Fibroblast of skin of left quadriceps (primary cell): ENCODE measurements at places on chromosomes 2 and 18.

- DNase-seq, result no peak
Measured at GRCh38 chr18:54647176-54647575, 56.1 kb downstream of the DYNAP start.

DNA sequence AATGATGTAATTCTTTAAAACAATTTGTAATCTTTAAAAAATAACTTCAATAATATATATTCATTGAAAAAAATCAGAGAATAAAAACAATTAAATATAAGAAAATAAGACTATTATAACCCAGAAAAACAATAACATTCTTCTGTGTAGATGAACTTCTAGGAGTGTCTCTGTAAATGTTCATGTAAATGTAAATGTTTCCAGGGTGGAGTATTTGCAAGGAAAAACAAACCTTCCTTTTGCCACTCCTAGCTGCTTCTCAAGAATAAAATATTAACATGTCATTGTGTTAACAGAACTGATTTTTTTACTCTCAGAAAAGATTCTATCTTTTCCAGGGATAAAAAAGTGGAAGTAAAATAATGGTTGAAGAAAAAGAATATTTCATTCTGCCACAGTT lies 431.9 kb downstream of the PLCL1 start:
- DNase-seq, result no peak

DNA sequence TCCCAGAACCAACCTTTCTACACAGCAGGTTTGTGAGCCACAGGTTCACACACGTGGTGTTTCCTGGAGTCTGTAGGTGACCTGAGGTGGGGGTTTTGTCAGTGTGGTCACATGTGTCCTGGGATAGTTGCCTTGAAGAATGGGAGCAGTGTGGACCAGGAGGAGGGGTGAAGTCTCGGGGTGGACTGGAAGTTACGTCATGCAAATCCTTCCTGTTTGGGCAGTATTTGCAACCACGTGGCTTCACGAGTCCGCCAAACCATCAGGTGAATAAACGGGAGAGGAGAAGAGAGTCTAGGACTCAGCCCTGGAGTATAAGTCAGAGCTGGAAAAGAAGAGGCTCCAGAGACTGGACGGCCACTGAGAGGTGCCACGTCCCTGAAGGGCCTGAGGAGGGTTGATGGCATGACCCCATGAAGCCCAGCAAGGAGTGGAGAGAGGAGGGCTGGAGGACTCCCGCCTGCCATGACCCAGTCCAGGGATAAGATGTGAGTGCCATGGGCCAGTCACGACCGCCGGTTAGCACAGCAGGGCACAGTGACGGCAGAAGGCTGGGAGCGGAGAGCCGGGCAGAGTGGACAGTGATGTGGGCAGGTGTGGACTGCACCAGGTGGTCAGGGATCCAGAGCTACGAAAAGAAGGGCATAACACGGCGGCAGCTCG lies 16.5 kb downstream of the LPIN1 start:
- no peak for DNase-seq

DNA sequence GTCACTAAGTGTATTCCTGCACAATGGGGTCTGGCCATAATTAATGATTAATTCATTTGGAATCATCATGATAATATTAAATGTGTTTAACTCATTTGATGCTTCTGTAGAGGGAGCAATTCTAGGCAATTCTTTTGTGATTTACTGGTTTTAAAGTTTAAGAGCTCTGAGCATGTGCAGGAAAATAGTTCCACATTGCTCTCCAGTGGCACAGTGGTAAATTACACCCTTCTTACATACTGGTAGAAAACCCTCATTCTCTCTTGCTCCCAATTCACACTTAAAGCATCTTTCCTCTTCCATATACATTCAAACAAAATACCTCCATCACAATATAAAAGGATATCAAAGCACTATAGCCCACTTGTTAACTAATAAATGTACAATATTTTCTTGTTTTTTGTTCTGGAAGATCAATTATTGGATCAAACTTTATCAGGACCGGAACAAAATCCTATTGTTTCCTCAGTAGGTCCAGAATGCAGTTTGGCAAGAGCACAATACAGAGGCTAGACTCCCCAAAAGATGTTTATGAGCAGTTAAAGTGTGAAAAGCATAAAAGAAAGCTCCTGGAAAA lies 844.3 kb downstream of the MBD2 start:
- DNase-seq, result no peak

- no peak for DNase-seq
Measured at GRCh38 chr2:239684996-239685395, 284.2 kb upstream of the HDAC4 start.

DNA sequence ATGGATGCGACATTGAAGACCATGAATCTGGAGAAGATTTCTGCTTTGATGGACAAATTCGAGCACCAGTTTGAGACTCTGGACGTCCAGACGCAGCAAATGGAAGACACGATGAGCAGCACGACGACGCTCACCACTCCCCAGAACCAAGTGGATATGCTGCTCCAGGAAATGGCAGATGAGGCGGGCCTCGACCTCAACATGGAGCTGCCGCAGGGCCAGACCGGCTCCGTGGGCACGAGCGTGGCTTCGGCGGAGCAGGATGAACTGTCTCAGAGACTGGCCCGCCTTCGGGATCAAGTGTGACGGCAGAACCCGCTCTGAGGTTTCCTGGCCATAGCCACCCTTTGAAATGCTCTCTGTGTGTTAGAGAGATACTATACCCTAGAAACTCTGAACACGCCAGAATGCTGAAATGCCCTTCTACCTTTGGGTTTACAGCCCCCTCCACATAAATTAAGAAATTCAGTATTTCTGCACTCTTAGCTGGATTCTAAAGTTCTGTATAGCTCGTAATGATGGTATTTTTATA lies 659 bp downstream of the CHMP1B start:
- no peak for DNase-seq

DNA sequence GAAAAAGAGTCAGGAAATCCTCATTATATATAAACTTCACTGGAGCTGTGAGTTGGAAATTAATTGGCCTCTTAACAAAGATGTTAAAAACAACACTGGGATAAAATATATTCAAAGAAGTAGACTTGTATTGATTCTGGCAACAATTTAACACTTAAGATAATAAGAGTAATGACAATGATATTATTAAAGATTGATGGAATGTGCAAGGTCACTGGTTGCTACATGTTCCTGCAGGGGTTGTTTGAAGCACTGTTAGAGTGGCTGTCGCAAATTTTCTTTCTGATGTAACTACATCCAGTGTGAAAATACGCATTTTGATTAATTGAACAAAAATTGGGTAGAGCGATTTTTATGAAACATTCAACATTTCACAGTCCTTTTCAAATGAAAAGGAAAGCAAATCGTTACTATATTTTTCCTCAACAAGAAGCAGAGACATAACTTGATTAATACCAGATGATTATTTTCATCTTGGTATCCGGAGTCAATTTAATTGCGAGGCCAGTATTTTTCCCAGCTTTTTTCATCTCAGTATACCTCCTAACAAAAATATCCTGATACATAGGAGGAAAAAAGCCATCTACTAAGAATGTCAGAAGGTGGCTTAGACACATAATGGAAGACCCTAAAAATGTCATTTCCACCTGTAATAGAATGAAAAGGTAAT lies 6.1 kb downstream of the PTGR3 start:
- DNase-seq, result no peak

DNA sequence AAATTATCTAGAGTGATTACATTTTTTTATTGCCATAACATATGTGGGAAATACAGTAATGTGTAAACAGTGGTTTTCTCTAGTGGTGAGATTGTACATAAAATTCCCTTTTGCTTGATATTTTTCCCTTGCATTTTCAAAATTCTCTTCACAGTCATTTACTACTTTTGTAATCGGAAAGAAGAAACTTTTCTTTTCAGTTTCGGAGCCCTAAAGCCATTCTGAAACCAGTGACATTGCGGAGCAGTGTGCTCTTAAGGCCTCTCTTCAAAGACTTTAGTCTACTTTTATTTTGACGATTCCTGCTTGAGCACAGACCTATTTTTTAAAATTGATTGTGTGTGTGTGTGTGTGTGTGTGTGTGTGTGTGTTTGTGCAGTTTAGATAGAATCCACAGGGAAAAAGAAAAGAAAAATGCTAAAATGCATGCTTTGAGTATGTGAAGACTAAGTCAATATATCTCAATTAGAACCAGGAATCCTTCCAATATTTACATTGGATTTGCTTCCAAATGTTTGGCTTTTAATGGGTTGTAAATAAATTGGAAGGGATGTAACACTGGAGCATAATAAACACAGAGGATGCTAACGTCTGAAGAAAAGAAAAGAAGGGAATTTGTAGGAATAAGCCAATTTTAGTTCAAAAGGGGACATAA lies 357.4 kb downstream of the RND3 start:
- no peak for DNase-seq

DNA sequence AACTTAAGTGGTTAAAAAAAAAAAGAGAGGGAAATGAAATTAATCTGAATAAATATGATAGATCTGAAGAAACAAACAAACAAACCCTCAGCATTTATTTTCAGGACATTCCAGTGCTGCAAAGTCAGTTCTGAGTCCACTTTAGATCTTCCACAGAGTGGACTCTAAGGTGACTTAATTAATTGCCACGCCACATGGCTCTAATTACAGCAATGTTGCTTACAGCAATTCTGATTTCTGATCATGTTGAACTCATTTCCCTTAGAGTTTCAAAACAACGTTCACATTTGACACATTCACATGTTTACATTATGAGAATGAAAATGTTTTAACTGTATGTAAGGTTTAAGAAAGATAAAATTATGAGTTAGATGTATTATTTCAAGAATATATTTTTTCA lies 38.6 kb upstream of the RASGRP3 start:
- DNase-seq, result no peak

DNA sequence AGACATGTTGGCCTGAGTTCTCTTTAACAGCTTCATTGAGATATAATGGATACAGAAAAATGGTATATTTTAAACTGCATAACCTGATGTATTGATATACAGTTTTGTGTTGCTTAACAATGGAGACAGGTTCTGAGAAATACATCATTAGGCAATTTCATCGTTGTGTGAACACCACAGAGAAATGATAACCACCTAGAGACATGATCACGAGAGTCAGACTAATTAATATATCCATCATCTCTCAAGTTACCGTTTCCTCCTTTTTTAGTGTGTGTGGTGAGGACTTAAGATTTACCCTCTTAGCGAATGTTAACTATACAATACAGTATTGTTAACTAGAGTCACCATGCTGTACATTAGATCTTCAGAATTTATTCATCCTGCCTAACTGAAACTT lies 178.1 kb downstream of the FMNL2 start:
- DNase-seq, result no peak

DNA sequence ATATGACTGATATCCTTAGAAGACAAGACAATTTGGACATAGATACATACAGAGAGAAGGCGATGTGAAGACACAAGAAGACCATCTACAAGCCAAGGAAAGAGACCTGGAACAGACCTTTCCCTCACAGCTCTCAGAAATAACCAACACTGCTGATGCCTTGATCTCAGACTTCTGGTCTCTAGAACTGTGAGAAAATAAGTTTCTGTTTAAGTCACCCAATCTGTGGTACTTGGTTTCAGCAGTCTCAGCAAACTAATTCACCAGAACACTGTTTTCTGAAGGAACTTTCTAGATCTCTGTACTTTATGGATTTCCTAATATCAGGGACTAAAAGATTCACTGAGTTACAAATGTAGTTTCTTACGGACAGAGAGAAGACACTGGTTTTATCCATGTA lies 58.8 kb downstream of the NAB1 start:
- DNase-seq, result no peak

GRCh38 chr18:73421010-73421409 lies 553.2 kb upstream of the NETO1 start:
- no peak for DNase-seq

- no peak for DNase-seq
Measured at GRCh38 chr18:32255570-32255969, 65.7 kb downstream of the MEP1B start.

GRCh38 chr2:64220265-64220664 lies 76.0 kb upstream of the PELI1 start:
- no peak for DNase-seq

GRCh38 chr18:8847066-8847755 lies 141.9 kb downstream of the MTCL1 start:
- no peak for DNase-seq

GRCh38 chr2:64840426-64840881 lies 148.7 kb upstream of the SLC1A4 start:
- no peak for DNase-seq

DNA sequence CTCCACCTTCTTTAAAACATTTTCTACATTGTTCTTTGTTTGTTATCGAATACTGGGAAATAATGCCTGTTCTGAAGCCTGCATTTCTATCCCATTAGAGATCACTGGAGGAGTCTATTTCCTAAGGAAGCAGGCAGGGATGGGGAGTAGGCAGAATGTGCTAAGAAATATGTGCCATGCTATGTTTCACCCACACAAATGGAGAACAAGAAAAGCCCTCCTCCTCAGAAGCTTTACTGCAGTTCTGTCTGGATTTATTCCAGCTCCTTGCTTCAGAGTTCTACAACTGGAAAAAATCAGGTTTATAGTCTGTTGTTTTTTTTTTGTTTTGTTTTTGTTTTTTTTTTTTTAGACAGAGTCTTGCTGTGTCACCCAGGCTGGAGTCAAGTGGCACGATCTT lies 825.1 kb downstream of the SLC4A3 start:
- DNase-seq, result no peak

- no peak for DNase-seq
Measured at GRCh38 chr2:98293030-98293429, 53.2 kb upstream of the CNGA3 start.

GRCh38 chr2:120979921-120980320 lies 244.3 kb downstream of the GLI2 start:
- DNase-seq, result no peak

- DNase-seq, result no peak
Measured at GRCh38 chr2:86072271-86072858, 33.3 kb downstream of the POLR1A start.

GRCh38 chr2:168369031-168369430 lies 87.0 kb upstream of the CERS6 start:
- no peak for DNase-seq

DNA sequence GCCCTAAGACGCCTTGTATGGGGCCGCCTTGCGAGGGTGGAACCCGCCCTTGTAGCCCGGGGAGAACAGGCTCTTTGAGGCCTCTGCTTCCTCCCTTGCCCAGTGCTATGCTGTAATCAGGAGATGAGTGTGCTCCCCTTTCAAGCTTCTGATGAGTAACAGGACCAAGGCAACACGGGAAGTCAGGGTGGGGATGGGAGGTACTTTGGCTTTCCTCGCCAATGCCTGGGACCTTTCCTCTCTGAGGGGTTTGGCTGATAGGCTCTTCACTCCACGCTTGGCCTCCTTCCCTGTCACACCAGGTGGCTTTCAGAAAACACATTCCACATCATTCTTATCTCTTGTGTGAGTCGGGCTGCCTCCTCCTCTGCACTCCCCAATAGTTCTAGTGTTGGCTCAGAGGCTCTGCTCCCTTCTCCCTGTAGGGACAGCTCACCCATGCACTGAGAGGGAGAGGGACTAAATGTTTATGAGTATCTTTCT lies 223.7 kb upstream of the TRIB2 start:
- peak; percentile 36 for DNase-seq

DNA sequence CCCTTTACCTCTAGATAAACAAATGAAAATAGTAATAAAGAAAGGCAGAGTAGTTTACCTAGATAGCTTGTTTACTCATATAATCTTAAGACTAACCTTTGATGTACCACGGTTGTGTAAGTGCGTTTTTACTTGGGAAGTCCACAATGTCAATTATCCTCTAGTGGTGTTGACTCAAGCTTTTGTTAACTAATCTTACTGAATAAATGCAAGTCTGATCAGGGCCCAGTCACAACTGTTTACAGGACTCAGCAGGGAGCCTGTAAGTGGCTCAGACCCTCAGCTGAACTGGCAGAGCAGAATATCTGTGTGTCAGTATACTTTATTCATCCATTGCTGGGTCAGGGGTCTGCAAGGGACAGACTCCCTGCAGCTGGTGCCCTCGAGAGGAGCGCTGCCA lies 98.1 kb upstream of the ACAA2 start:
- no peak for DNase-seq
